ENCODE measurements at places on chromosomes 13 and 19.

GRCh38 chr19:17337675-17338432, 501 bp downstream of the GTPBP3 start:
- no peak for DNase-seq

- DNase-seq: no peak
Measured at GRCh38 chr13:99687723-99688397, 186.6 kb downstream of the TM9SF2 start.

- DNase-seq: no peak
Measured at GRCh38 chr19:58128041-58128685, 22.4 kb downstream of the ZNF329 start.

DNA sequence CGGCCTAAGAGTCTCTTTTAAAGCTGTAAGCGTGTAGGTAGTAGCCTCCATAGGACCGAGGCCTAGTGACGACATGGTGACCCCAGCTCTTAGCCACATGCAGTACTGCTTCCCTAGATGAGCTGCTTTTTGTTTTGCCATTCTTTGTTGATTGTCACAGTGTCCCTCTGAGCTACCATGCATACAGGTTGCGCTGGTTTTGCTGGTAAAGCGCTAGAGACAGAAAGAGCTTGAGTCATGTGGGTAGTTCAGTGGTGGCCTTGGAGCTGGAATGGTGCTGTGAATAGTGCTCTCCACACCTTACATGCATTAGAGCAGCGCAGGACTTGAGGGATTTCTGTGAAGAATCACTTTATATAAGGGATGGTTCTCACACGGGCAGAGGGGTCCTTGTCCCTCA, 5.1 kb downstream of the HNRNPM start:
- no peak for DNase-seq

- no peak for DNase-seq
Measured at GRCh38 chr13:24215126-24215525, 54.6 kb downstream of the SPATA13 start.

DNA sequence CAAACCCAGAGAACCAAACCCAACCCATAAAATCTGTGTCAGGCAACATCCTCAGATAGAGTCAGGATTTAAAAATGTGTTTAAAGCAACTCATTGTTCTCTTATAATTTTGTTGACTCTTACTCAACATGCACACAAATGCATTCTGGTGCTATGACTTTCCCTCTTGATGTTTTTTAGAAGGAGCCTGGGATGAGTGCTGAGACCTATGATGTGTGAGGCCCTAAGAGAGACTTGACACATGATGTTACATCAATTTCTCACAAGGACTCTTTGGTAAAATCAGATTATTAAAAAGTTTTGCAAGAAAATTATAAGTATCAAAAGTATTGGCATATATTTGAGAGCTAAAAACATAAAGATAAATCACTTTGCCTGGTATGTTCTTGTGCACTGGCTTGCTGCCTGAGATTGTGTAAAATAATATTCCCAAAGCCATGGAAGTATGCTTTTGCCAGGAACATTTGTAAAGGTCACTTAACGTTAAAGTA, 173.9 kb downstream of the DCLK1 start:
- DNase-seq: no peak

DNA sequence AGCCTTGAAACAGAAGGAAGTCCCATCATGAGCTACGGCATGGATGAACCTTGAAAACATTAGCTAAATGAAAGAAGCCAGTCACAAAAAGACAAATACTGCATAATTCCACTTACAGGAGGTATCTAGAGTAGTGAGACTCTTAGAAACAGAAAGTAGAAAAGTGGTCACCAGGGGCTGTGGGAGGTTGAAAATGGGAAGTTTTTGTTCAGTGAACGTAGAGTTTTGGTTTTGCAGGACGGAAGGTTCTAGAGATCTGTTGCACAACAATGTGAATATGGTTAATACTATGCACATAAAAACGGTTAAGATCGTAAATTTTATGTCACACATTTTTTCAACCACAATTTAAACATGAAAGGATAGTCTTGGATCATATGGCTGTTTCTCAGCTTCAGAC, 11.9 kb upstream of the SLC10A2 start:
- no peak for DNase-seq

DNA sequence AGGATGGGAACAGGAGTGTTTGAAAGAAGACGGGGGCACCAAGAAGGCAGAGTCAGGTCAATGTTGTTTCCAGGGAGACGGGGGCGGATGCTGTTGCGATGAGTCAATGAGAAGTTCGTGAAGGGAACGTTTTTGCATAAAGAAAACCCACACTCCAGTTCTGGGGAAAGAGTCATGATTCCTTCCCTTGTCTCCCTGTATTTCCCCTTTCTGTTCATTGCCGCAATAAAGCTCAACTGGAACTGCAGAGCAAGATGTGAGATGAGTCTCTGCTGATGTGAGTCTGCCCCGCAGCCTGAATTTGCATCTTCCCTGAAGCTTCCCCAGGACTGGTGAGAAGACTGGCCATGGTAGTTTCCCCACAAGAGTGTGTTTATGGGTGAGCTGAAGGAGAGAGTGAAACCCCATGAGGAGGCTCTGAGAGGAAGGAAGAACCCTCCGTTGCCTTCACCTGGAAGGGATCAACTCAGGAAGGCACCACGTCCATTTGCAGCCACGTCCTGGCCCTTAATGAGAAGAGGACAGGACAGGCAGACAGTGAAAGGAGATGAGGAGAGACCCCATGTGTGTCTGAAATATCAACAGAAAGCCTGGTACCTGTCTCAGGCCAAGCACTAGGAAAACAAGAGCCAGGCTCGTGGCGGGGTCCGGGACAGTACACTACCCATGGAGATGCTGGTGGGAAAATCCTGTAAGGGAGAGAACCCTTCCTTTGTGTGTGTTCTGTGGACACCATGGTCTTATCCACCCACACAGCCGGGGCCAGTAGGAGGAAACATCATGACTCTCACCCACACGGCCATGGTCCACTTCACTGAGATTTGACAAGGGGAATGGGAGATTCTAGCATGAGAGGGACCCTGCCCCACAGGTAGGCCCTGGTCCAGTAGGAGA, 13.7 kb downstream of the LILRA1 start:
- no peak for DNase-seq

GRCh38 chr19:13262450-13262849, 112.2 kb downstream of the IER2 start:
- no peak for DNase-seq

- DNase-seq: no peak
Measured at GRCh38 chr19:17121736-17122293, 46.2 kb downstream of the MYO9B start.

DNA sequence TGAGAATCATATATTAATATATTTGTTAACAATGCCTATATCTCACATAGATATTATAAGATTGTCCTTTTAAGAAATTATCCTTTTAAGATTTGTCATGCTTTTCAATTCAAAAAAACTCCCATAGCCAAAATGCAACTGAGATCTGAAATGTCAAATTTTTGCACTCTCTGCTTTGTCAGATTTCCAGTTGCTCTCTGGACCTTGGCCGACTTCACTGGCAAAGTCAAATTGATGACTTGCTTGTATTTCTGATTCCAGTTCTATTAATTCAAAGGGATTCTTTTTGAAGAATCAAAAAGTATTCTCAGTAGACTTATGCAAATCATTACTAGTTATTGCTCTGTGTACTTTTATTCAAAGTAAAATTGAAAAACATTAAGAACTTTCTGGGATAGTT, 101.2 kb upstream of the SCEL start:
- no peak for DNase-seq

- DNase-seq: no peak
Measured at GRCh38 chr13:41370736-41371135, 59.7 kb downstream of the NAA16 start.

GRCh38 chr19:34241513-34242337, 12.6 kb upstream of the GARRE1 start:
- DNase-seq: no peak

DNA sequence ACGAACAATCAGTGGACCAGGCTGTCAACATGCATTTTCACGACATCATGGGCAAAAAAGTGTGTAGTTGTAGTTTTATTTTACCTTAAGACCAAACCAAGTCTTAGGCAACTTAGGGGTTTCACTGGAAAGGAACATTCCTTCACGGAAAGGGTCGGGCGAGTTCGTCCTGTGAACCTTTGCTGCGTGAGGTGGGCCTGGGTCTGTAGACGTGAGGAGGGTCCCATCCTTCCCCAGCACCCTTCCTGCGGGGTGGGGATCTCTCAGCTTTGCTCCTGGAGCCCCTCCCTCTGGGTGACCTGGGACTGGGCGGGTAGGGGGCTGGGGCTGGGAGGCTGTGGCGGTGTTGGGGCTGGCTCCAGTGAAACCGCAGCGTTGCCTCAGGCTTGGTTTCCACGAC, 12.3 kb upstream of the RPS15 start:
- DNase-seq: no peak

- no peak for DNase-seq
Measured at GRCh38 chr19:40380199-40381037, 9.6 kb downstream of the HIPK4 start.

GRCh38 chr19:55305491-55305890, 19.6 kb downstream of the TMEM150B start:
- no peak for DNase-seq

DNA sequence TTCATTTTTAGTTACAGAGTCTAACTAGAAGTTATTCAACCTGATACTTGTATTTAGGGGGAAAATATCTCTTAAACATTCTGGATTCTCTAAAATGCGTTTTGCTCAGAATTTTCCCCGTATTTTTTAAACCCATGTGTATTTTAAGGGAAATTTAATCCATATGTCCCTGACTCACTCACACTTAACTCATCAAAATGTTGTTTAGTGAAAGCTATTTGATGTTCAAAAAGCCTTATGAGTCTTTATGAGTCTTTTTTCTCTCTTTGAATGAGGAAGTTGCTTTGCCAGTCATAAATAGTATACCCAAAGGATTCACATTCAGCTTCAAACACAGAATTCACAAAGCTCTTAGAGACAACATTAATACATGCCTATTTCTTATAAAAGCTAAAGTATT, 16.4 kb downstream of the MAB21L1 start:
- no peak for DNase-seq

DNA sequence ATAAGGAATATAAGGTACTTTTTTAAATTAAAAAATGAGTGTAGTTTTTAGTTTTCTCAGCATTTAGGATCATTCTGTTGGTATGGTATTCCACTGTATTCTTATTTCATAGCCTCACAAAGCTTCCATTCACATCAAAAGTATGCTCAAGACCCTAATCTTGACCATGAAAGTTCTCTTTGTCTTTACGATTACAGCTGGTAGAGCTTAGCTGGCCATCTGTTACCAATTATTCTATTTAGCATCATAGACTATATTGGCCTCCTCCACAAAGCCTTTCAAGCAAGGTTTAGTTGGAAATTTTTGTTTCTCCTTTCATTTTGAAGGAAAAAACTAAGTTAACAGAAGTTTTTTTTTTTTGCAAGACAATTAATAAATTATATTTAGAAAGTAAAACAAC, 245.1 kb downstream of the KCTD12 start:
- no peak for DNase-seq

GRCh38 chr13:32323912-32324311, 8.6 kb downstream of the BRCA2 start:
- no peak for DNase-seq

DNA sequence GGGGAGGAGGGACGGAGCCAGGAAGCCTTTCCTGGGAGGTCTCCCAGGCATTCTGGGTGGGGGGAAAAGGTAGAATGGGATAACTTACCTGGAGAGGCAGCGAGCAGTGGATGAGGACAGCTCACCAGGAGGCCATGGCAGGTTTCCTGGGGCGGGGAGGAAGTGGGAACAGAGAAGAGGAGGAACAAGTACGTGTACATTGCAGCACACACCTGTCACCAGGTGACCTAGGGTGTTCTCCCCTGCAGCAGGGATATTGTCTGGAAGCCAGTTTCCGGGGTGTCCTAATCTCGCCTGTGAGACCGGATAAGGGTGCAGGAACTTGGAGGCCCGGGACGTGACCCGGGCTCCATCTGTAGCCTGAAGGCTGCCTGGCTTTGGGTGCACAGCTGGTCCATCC, at the start of gene FUT3:
Gene FUT3, minus strand, starts transcription at position 148 of the 400 bp plus-strand sequence.
- no peak for DNase-seq

DNA sequence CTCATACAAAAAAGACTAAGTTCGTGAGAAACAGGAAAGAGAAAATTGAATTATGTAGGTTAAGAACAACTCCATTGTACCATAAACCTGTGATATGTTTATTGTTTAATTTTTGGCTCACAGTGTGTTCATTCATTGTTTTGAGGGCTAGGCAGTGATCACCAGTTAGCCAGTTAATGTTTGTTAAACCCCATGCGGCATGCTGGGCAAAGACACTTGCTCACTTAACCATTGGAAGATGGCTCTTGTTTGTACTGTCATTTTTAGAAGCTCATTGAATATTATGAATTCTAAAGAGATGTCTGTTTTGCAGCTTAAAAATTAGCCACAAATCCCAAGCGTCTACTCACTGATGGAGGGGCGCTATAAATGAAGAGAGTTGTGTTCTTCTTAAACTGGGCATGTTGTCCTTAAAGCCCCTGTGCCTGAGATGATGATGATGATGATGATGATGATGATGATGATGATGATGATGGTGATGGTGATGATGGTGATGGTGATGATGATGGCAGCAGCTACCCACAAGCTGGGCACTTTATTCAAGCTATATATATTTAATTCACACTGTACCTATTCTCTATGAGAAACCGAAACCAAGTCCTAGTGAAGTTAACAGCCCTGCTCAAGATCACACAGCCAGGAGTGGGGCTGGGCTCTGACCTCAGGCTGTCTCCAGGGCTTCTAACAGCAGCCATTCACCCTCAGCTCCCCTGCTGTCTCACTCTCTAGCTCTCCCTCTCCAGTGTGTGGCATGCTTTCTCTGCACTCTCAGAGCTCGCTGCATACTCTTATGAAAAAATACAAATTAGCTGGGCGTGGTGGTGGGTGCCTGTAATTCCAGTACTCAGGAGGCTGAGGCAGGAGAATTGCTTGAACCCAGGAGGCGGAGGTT, 169.1 kb downstream of the SHISA2 start:
- no peak for DNase-seq

DNA sequence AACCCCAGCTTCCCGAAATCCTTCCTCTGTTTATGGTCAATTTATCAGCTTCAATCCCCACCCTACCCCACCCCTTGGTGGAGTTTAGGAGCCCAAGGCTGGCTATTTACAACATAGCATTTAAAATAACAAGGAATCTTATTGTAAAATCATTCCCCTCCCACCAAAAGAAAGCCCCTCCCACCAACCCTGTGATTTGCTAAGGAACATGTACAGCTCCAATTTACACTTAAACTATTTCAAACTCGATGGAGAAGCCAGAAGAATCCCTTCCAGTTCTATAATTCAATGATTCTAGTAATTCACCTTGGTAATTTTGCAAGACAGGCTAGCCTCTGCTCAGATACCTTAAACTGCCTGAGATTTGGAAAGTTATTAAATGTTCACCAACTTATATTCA, 3.0 kb downstream of the LATS2 start:
- DNase-seq: no peak

GRCh38 chr13:63297163-63297562, 1881.5 kb upstream of the PCDH20 start:
- no peak for DNase-seq

- DNase-seq: no peak
Measured at GRCh38 chr13:64591971-64592370, 2638.2 kb downstream of the PCDH9 start.

- DNase-seq: no peak
Measured at GRCh38 chr19:4707956-4708650, 15.5 kb downstream of the DPP9 start.

All from NCI-H2081 treated with DMSO at 0.1 percent for 48 hours (cell line).